ENCODE measurements at places on chromosomes 3 and 15. TPM values are rescaled to one million over a fixed set of nuclear protein-coding genes. Genes with fewer than 3 reads are reported as not detected.

Gene TMF1
- 25.2 TPM for total RNA-seq

DNA sequence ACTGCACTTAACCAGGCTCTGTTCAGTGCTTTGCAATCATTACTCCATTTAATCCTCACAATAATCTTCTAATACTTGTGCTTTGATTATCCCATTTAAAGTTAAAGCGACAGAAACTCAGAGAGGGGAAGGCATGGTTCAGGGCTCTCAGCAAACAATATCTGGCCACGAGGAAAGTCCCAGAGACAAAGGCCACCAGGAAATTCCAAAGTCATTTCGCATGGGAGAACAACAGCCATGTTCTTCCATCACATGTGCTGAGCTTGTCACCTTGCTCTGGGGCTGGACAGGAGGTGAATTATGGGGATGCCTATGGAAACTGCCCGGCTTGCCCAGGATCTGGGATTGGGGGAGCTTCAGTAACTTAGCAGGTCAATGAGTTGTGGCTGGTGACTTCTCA lies 66.2 kb upstream of the HRH1 start:
- H3K4me1 ChIP-seq = no peaks in the 10 kb centered on the region
- no peak overlapping the region for H3K4me3 ChIP-seq
- no peaks in the 10 kb centered on the region for H3K36me3 ChIP-seq
- no peak overlapping the region for H3K27ac ChIP-seq

DNA sequence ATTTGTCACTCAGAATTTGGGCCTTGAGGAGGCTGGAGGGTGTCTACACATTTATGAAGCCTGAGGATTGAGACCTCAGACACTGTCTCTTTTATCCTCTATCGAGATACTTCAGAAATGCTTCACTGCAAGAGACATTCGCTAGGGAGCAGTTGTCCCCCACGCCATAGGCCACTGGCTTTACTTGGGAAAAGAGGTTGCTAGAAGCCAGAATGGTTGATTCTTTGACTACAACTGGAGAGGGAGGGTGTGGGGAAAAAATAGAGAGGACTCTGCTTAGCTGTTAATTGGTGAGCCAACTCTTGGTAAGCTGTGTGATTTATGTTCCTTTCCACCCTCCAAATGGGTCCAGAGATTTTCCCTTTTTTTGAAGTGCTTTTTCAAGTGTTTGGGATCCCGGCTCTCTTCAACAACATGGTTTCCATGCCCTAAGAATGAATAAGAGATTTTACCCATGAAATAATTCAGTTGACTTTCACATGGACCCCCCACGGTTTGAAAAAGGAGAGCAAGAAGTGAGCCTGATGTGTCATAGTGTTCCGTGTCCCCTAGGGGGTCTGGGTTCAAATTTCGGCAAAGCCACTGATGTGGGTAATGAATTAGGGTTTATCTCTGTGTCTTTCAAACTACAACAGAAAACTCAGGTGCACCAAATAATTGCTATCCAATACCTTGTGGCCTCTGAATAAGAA lies 2.7 kb downstream of the BOC start:
- H3K4me3 ChIP-seq = no peak overlapping the region
- no peak overlapping the region for H3K27ac ChIP-seq
- H3K4me1 ChIP-seq = peaks cover 9% of the 10 kb centered on the region
- H3K36me3 ChIP-seq = no peaks in the 10 kb centered on the region
- no peak for DNase-seq

GRCh38 chr3:146712806-146713205 lies 107.7 kb upstream of the PLSCR5 start:
- no peak overlapping the region for H3K27ac ChIP-seq
- H3K4me1 ChIP-seq = no peaks in the 10 kb centered on the region
- H3K36me3 ChIP-seq = no peaks in the 10 kb centered on the region
- H3K4me3 ChIP-seq = no peak overlapping the region

DNA sequence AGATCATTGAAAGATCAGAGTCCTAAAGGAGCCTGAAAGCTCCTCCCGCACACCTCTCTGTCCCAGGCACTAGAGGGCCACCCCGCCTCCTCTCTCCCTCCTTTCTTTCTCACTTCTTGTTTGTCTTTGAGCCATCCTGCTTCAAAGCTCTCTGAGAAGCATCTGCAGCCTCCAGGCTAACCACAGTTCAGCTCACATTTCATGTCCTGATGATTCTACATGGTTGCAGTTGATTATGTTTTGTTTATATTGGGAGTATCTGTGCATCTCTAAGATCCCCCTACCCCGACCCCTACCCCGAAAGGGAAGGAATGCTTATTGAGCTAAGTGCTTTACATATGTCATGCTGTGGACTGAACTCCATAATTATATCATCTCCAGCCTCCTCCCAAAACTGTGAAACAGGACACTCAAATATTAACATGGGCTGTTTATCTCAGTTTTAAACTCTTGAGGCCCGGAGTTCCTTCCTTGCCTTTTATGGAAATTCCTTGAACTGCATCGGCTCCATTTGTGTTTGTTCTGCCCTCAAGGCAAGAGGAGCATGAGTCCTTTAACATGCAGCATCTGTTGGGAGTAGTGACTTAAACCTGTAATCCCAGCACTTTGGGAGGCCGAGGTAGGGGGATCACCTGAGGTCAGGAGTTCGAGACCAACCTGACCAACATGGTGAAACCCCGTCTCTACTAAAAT lies 30.9 kb downstream of the MGLL start:
- H3K36me3 ChIP-seq = no peaks in the 10 kb centered on the region
- DNase-seq = peak; percentile 48
- H3K27me3 ChIP-seq = peaks cover 16% of the 10 kb centered on the region

Measured in activated naive CD4-positive, alpha-beta T cell treated with anti-CD3 and anti-CD28 coated beads for 36 hours (primary cell).